ENCODE measurements at places on chromosomes 3 and 15.

DNA sequence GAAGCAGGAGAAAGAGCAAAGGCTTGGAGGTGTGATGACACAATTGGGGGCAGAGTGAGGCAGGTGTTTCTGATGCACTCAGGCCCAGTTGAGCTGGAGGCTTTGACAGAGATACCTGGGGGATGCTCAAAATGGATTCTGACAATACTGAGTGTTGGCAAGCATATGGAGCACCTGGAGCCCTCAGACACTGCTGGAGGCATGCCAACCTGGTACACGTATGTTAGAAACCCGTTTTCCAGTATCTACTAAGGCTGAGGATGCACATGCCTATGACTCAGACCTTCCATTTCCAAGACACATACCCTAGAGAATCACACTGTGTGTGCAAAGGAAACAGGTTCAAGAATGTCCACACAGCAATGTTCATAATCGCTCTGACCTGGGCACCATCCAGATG, 58.7 kb downstream of the WNT7A start:
- DNase-seq = no peak

- DNase-seq = no peak
These were observed 20.3 kb downstream of the CRTAP start for GRCh38 chr3:33134026-33134625.

- no peak for DNase-seq
These were observed 49.3 kb downstream of the CMTM6 start for GRCh38 chr3:32453346-32453745.

GRCh38 chr3:32095431-32095830, 11.0 kb upstream of the GPD1L start:
- no peak for DNase-seq

GRCh38 chr3:160973067-160973809, 131.9 kb downstream of the B3GALNT1 start:
- DNase-seq = no peak

DNA sequence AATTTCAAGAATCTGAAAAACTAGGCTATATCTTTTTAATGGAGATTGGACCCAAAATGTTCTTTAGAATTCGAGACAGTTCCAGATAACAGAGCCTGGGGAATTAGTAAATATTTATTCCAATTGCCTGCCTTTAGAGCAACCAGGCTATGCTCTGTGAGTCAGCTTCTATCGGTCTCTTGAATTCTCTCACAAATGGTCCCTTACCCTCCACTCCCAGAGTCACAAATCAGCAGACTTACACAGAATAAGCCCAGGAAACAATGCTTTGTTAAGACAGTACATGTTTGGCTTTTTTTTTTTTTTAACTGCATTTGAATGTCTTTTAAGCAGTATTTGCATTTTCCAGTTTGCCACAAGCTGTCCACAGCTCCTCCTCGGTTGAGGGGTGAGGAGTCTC, 460.7 kb upstream of the CBLB start:
- peak; percentile 5 for DNase-seq

DNA sequence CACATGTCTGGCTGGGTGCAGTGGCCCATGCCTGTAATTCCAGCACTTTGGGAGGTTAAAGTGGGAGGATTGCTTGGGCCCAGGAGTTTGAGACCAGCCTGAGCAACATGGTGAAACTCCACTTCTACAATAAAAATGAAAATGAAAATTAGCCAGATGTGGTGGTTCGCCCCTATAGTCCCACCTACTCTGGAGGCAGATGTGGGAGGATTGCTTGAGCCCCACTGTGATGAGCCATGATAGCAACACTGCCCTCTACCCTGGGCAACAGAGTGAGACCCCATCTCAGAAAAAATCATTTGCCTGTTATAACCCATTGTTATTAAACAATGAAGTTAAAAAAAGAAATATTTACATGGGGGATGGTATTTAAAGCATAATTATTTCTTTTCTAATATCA, 240.1 kb upstream of the ZPLD1 start:
- DNase-seq = no peak

- DNase-seq = no peak
These were observed 75.2 kb upstream of the MYZAP start for GRCh38 chr15:57516327-57517029.

- no peak for DNase-seq
These were observed at the start of gene FAM107A for GRCh38 chr3:58577269-58577821. Gene FAM107A (minus strand): TSS chr3:58577391. CDS start chr3:58569860, 7,531 bp downstream.

DNA sequence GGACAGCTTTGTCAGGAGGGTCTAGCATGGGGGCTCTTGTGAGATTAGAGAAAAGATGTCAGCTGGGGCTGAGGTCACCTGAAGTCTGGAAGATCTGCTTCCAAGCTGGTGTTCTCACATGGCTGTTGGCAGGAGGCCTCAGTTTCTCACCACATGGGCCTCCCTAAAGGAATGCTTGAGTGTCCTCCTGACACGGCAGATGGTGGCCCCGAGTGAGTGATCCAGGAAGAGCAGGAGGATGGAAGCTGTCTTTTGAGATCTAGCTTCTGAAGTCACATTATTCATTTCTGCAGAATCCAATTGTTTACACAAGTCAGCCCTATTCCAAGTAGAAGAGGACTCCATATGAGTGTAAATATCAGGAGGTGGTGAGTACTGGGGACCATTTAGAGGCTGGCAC, 344.0 kb upstream of the PROK2 start:
- DNase-seq = no peak

GRCh38 chr3:120559242-120560061, 36.7 kb upstream of the NDUFB4 start:
- no peak for DNase-seq

DNA sequence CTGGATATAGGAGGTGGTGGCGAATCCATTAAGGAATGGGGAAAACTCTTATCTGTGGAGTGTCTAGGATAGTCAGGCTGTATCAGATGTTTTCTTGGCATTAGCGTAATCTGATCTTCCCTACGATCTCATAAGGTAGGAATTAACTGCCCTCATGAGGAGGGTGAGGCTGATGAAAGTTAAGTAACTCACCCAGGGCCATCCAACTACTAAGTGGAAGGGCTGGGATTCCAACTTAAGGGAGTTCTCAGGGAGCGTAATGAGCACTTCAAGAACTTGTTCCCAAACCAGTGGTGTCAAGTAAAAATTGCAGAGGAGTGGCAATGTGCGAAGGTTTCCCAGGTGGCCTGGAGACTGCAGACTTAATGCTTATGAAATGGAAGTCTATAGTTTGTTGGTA, 55.9 kb upstream of the OSBPL11 start:
- no peak for DNase-seq

DNA sequence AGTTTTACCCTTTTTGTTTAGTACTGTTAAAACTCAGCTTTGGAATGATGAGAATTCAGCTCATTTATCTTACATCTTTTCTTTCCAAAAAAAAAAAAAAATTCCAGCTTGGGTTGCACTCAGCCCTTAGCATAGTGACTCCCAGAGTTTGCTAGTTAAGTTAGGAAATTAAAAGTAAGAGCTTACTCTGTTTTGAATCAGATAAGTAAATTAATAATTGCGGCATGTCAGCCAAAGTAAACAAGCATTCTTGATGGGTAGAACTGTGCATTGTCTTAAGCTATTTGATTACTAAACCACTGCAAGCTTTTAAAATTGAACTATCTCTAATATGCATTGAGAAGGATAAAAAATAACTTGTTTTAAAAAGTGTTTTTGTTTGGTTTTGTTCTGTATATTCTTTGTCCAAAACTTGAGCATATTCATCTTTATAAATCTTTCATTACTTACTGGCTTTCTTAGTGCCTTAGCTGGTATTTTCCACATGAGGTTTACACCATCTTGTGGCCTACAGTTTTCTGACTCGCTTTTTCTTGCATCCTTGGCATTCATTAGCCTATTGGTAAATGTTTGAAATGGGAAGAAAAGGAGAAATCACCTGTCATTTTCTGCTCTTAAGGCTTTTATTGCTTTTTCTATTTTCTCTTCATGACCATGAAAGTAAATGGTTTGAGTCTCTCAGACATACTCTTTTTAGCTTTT, 107.6 kb downstream of the FILIP1L start:
- DNase-seq = no peak

DNA sequence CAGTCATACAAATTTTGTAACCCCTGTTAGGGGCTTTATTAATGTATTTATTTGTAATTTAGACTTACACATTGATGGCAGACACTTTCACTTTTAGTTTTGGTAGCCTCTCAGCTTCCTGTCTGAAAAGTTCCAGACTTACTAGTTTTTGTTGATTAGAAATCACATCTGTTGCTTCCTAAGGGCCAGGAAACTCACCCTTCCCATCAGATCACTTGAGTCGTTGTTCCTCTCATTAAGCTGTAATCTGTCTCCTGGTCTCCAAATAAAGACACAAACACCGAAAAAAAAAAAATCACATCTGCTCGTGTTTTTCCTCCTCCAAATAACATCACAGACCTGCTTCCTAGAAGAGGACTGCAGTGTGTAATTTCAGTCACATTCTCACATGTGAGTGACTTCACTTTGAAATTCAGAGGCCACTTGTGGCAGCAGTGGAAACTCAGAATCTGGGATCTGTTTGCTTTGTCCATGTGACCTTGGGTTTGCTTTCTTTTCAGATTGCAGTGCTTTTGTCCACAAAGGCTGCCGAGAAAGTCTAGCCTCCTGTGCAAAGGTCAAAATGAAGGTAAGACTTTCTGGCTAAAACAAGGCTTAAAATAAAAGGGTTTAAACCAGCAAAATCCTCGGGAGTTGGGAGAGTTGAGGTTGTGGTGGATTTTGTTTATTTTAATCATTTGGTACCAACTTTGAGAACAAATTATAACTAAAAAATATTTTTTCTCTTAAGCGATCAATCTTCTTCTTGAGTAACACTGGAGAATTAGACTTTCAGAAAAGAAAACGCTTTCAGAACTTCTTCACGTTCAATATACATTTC, 87.0 kb downstream of the KLHL25 start:
- no peak for DNase-seq

GRCh38 chr3:127629467-127630403, 750 bp downstream of the PODXL2 start:
- DNase-seq = peak; percentile 49

- DNase-seq = no peak
These were observed 66.6 kb downstream of the KCNMB2 start for GRCh38 chr3:178602856-178603255.

DNA sequence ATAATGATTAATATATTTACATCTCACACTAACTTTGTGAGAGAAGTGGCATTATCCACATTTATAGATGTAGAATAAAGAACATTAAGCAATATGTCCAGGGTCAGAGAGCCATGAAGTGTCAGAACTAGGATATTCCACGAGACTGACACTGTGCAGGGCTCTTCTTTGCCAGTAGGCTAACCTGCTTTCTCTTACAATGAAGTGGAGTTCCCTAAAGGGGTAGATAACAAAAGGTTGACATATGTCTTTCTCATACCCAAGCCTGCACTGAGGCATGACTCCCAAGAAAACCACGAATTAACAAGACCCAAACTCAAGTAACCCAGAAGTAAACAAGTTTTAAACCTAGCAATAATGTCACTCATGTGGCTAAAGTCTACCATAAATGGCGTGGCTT, 191.5 kb upstream of the SLC2A2 start:
- DNase-seq = no peak

- DNase-seq = peak; percentile 16
These were observed 559 bp upstream of the LRRN1 start for GRCh38 chr3:3798631-3799113.

DNA sequence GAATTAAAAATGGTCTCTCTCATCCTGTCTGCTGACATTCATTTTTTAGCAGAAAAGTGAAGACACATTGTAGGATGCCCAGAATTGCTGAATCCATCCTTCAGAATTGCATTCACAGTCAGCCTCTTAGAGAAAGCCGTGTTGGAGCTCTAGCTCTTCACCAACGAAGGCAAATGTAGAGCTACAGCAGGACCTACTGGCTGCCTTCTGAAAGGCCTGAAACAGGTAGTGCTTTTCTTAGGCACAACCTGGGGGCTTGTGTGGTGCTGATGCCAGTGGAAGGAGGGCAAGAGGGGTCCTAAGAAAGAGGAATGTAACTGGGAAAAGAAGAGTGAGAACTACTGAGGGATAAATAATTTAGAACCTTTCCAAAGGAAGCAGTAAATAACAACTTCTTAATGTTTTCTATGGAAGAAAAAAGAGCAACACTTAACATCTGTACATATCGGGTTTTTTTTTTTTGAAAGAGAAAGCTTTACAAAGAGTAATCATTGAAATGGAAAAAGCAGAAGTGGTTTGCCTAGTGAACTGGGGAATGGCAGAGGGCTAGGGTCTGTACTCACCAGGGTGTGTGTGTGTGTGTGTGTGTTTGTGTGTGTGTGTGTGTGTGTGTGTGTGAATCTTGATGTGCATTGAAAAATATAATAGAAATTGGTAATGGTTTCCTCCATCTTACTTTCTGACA, 297.8 kb downstream of the SATB1 start:
- DNase-seq = peak; percentile 77

Measured in germinal center (tissue), 1 donor.